ENCODE measurements at places on chromosomes 7 and 10.

GRCh38 chr10:7085913-7086589, 324.8 kb downstream of the SFMBT2 start:
- DNase-seq = no peak

- no peak for DNase-seq
Measured at GRCh38 chr10:92957223-92958010, 103.2 kb upstream of the CYP26C1 start.

- no peak for DNase-seq
Measured at GRCh38 chr10:105188737-105189462, 547.8 kb downstream of the SORCS3 start.

DNA sequence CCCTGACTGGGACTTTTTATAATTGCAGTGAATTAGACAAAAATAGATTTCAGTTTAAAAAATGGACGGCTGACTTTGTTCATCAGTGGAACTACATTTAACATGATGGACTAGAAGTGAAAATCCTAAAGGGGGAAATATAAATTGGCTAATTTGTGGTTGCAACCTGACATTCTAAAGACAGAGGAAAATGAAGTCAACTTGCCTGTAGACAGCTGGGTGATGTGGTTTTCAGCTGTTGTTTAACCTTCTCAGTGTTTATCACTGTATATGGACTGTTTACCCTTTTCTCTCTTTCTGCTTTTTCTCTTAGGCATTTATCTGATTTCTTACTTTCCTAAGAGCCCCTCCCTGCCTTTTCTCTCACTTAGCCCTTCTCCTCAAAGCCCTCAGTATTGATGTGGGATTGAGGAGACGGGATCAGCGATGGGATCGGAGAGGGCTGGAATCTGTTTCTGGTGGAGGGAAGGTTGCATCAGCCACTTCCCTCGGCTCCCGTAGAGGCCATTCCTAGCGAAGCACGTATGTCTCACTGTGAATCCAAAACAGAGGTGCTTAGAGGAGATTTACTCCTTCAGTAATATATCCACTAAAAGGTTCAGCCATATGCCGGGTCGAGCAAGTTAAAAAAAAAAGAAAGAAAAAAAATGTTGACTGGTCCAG, 109.0 kb upstream of the KLF6 start:
- no peak for DNase-seq

GRCh38 chr7:98602755-98603398, 14.2 kb upstream of the NPTX2 start:
- no peak for DNase-seq

DNA sequence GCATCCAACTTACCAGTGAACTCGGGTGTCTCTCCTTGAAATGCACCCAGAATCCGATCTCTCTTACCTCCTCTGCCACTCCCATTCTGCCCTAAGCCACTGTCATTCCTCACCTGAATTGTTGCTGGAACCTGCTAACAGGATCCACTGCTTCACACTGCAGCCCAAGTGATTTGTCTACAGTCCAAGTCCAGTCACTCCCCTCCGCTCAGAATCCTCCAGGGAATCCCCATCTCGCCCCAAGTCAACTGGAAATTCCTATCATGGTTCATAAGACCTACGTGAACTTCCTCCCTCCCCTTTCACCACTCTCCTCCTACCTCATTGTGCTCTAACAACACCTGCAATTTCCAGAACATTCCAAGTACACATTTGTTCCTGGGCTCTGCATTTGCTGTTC, 91.3 kb downstream of the SCRN1 start:
- DNase-seq = no peak

GRCh38 chr10:66467042-66467441, 458.8 kb upstream of the LRRTM3 start:
- DNase-seq = no peak

GRCh38 chr10:13091801-13092200, 8.2 kb upstream of the OPTN start:
- DNase-seq = no peak

- DNase-seq = no peak
Measured at GRCh38 chr7:31648288-31648687, 38.7 kb upstream of the PPP1R17 start.

GRCh38 chr7:98088109-98088508, 18.6 kb upstream of the LMTK2 start:
- no peak for DNase-seq

DNA sequence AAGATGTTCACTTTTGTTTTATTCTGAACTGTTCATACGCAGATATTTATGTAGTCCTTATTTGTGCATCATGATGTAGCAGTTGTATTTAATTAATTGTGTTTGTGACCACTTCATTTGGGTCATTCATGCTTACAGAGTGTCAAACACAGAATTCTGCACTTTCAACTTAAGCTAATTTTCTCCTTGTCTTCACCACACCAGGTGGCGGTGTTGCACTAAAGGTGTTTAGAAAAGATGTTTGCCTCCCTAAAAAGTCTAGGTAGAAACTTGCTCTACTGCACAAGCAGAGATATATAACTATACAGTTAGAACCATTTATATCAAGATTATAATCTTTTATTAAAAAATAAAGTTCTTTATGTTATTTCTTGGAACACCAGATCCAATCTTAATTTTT, 1.3 kb upstream of the TAS2R38 start:
- DNase-seq = no peak

DNA sequence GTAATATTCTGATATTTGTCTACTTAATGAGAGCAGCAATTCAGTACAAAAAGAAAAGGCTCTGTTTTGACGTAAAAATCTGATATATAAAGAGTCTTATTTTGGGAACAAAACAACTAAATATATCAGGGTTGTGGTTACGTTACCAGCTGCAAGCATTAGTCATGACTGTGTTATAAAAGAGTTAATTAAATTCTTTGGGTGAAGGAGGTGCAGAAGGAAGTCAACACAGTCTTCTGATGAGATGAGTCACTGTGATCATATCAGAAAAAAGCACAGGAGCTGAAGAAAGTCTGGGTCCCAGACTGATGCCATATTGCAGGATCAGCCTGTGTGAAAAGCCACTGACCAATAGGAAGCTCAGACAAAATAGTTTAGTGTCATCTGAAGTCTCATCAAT, 234.3 kb upstream of the TEX47 start:
- DNase-seq = no peak

DNA sequence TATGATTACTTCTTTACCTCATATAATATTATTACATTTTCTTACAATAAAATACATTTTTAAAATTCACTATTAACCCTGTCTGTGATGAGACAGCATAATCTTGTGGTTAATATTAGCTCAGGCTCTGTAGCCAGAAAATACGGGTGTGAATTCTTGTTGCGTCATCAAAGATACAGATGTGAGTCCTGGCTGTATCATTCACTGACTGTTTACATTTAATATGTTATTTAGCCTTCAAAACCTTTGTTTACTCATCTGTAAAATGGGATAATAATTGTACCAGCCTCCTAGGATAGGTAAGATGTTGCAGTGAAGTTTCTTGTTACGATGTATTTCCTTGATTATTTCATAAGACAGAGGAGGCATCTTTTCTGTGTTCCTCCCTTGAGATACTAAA, 184.7 kb upstream of the PRPS1L1 start:
- DNase-seq = no peak

- DNase-seq = no peak
Measured at GRCh38 chr10:98100476-98100875, 34.0 kb upstream of the R3HCC1L start.

DNA sequence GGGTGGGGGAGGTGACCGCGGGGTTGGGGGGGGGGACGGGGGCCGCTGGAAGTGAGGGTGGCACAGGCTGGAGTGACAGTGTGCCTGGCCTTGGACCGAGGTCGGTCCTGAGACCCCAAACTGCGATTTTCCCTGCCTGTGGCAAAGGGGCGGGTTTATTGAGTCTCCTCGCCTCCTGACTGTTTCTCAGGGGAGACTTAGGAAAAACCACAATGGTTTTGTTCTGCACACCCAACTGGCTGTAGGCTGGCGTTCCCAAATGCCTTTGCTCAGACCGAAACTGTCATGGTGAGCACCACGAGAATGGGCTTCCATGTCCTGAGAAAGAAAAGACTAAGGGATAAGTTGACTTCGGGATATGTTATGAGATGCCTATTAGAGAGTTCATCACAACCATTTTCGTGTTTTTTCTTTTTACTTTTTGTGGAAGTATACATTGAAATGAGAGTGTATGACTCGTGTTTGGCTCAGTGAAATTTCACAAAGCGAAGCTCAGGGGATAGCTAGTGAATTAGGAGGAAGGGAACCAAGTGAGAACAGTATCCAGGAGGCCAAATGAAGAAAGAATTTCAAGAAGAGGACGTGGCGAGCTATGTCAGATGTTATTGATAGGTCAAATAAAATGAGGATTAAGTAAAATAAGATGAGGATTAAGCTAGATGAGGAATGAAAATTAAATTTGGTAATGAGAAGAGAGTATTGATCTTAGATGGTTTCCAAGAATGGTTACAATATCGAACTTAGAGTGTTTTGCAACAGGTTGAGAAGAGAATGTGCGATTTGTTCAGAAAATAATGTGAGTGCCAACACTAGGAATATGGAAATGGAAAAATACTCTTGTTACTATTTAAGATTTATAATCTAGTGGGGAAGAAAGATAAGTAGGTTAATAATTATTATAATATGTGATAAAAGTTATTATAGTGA, 918 bp downstream of the NET1 start:
- DNase-seq = no peak
